Activated gamma-delta T cell (primary cell): ENCODE measurements at places on chromosomes 11 and 22.

DNA sequence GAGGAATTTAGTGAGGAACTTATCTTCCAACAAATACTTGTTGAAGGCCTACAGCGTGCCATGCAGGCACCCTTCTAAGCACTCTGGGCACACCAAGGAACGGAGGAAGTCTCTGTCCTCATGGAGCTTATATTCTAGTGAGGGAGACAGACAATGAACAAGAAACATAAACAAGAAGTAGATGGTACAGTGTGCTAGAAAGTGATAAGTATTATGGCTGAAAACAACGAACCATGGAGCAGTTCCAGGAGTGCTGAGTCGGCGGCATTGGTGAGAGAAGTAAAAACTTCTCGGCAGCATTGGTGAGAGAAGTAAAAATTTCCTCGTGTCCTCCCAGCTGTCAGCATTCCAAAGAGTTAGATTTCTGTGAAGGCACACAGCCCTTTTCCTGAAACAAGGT lies 53.2 kb downstream of the FAM76B start:
- no peak for DNase-seq

- DNase-seq: no peak
These were observed 10.1 kb downstream of the COA4 start for GRCh38 chr11:73866586-73866996.

- DNase-seq: no peak
These were observed 31.6 kb downstream of the SBF1 start for GRCh38 chr22:50443197-50443596.

DNA sequence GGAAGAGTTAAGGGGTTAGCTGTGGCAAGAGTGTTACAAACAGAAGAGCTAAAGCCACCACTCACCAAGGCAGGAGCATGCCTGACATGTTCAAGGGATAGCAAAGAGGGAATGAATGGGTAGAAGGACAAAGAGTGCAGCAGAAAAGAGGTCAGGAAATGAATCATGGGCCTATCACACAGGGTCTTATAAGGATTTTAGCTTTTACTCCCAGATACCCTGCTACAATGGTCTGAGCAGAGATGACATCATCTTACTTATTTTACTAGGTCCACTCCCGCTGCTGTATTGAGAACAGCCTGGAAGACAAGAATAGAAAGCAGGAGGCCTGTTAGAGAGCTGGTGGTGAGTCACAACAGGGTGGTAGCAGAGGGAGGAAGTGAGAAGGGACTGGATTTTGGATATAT lies 9.8 kb downstream of the TRAF6 start:
- no peak for DNase-seq

DNA sequence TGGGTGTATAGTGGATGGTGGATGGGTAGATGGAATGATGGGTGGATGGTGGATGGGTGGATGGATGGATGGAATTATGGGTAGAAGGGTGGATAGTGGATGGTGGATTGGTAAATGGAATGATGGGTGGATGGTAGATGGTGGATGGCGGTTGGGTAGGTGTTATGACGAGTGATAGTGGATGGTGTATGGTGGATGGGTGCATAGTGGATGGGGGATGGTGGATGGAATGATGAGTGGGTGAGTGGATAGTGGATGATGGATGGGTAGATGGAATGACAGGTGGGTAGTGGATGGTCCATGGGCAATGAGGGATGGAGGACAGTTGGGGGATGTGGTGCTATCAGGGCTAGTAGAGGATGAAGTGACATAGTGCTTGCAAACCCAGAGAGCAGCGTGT lies 182.4 kb downstream of the BRD1 start:
- no peak for DNase-seq

DNA sequence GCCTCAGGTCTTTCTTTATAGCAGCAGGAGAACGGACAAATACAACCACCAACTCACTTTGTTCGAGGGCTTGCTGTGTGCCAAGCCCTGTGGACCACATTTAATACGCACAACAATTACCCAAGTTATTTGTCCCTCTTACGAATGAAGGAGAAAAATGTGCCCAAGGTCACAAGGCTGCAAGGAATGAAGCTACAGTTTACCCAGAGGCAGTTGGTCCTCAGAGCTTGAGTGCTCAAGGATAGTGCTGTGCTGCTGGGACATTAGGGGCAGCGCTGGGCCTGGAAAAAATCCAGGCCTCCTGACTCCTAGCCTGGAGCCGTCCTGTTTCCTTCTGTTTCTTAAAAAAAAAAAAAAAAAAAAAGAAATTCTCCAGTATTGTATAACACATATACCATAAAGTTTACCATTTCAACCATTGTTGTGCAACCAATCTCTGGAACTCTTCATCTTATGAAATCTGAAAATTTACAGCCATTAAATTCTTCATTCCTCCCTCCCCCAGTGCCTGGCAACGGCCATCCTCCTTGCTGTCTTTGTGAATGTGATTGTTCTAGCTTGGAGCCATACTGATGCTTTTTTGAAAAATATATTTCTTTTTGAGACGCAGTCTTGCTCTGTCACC lies 1.0 kb upstream of the C11orf86 start:
- no peak for DNase-seq

DNA sequence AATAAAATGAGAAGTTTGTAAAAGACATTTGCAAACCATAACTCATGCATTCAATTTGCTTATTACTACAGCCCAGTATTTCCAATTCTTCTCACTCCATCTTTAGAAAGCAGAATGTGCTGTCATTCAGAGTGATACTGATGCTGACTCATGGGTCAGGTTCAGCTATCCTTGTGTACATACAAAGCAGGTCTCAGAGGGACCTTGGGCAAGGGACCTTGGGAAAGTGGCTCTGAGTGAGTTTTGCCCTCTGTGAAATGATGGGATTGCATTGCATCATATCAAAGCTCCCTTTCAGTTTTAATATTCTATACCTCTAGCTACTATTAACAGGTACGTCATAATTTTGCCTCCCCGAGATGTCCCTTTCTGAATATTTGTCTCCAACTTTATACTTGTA lies 848.7 kb downstream of the OPCML start:
- DNase-seq: no peak

GRCh38 chr22:33209930-33210784 lies 152.0 kb upstream of the SYN3 start:
- DNase-seq: no peak

DNA sequence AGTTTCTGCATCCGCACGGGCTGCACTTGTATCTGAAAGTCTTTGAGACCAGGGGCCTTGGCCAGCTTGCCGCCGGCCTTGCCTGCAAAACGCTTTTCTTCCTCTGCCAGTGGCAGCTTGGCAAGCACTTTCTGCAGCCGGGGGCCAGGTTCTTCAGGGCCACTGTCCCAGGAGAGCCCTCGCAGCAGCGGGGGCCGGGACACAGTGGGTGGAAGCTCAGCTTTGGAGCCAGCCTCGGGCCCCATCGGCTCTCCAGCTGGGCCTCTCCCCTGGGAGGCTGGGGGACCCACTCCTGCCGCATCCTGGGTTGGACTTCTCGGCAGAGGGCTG lies 57.5 kb upstream of the LYVE1 start:
- no peak for DNase-seq

GRCh38 chr11:77147668-77148321 lies 19.7 kb downstream of the MYO7A start:
- no peak for DNase-seq

GRCh38 chr11:10072142-10072541 lies 221.9 kb downstream of the SBF2 start:
- DNase-seq: no peak

- DNase-seq: no peak
These were observed 679 bp upstream of the DPP3 start for GRCh38 chr11:66479394-66480116.

GRCh38 chr11:123461164-123461563 lies 31.1 kb downstream of the GRAMD1B start:
- no peak for DNase-seq

- no peak for DNase-seq
These were observed 112.8 kb downstream of the WNT7B start for GRCh38 chr22:45863981-45864751.

DNA sequence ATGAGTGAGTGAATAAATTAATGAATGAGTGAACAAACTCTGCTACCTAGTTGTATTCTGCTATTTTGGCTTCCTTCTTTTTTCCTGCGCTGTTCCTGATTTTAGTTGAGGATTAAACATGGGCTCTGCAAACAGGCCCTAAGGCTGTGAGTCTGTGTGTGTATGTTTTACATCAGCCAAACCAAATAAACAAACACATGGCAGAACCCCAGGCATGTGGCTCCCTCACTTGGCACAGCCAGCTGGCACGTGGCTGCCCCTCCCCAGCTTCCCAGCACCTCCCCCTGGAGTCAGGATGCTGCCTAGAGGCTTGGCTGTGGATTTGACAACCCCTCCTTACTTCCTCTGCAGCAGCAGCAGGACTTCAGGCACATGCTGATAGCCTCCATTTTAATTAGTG lies 593.2 kb downstream of the INSC start:
- DNase-seq: no peak

- DNase-seq: no peak
These were observed 1.5 kb downstream of the HIPK3 start for GRCh38 chr11:33258631-33259205.

DNA sequence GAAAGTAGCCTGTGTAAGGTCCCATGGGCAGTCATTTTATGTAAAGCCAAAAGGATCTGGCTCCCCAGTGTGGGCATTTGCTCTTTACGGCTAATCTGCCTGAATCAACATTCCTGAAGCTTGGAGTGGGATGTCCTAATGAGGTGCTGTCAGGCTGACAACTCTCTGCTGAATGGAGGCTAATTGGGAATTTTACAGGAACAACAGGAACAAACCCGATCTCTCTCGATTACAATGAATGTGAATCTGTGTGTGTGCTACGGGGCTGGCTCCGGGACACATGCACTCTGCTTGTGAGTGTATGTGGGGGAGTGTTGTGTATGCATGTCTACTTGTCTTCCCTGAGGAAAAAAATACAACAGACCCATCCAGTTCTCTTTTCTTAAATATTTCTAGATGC lies 415.2 kb downstream of the TENM4 start:
- no peak for DNase-seq

GRCh38 chr11:86692317-86692716 lies 19.9 kb upstream of the ME3 start:
- DNase-seq: no peak

DNA sequence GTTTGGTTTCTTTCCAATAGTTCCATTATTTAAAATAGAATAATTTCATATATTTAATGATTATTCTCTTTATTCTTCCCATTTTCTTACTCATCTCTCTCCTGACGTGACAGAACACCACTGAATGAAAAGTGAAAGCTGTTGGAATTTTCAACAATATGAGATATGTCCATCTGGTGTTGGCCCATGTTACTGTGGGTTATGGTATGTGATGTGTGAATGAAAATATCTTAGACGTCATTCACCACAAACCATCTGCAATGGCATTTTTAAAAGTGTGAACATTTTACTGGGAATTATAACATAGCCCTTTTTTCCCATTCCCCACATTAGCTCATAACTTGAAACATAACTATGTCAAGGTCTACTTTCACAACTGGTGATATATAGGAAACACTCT lies 11.3 kb upstream of the OR5M1 start:
- DNase-seq: no peak

DNA sequence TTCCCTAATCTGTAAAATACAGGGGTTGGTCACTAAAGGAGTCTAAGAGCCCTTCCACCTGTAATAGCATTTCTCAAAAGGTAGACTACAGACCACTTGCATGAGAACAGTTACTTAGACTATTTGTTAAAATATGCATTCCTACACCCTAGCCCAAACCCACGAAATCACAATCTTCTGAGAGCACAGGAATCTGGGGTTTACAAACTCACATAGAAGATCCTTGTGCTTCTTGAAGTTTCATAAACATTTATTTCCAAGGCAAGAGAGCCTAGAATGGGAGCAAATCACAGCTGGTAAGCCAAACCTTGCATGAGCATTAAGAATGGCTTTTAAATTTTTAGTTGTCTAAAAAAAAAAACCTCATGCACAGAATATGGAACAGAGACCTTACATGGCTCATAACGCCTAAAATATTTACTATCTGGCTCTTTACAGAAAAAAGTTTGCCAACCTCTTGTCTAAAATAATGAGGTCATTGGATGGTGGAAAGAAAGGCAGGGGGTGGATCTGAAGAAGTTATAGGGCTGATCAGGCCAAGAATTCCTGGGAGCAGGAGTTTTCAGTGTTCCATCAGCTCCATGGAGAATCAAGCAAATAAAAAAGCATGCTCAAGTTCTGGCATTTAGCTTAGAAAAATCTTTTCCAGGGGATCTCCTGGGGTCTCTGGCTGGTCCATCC lies 133.4 kb downstream of the CCDC34 start:
- no peak for DNase-seq

- no peak for DNase-seq
These were observed 33.3 kb downstream of the ANO1 start for GRCh38 chr11:70111269-70112016.

DNA sequence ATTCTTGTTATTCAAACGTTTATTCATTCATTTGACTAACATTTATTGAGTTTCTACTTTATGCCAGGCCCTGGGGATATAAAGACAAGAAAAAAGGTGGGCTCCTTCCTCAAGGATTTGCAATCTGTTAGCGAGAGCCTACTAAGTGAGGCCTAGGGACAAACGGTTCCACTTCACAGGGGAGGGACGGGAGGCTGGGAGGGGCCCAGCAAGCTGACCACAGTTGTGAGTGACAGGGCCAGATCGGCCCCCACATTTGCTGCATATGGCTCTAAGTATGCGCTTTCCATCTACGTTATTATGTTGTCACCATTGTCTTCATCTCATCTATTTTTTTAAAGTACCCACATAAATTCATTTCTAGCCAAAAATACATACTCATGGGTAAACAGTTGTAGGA lies 271.1 kb downstream of the BUD13 start:
- DNase-seq: no peak

DNA sequence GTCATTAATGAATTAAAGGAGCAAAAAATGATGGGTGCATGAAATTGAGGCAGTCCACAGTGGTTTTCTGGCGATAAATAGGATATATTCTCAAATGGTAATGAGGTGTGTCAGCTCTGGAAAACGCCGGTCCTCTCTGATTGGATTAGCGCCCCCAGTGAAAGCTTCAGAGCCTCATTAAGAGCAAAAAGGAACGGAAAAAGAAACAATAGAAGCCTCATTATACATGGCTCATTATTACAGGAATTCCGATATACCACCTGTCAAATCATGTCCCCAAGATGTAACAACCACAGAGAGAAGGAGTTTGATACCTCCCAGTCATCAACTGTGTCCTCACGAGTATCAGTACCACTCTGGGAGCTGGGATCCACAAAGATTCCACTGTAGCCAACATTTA lies 175.7 kb upstream of the PITPNB start:
- DNase-seq: no peak

DNA sequence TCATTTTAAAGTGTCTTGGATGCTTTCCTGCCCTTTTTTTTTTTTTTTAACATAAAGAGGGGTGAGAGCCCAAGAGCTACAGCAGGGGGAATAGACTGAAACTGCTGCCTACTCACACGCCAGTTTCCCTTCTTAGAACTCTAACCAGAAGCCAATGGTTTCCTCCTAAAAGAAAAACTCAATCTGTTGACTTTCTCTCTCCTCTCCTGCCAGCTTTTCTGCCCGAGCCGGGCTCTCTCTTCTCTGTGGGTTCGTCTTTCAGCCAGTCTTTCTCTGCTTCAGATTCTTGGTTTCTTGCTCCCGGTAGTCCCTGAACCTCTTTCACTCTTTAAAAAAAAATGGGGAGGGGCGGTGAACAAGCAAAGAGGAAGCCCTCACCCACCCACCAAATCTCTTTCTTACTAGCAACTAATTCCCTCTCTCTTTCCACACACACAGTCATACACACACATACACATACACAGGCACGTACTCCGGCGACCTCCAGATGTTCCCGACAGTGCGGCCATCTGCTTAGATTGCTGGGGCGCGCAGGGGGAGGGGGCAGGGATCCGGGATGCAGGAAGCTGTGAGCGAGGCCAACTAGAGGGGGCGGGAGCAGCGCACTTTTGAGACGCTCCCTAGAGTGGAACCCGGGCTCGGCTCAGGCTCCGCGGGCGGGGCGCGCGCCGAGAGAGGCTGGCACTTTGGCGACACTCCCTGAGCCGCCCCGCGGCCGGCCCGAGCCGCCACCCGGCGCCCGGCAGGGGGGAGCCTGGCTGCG lies 444 bp upstream of the TSKU start:
- no peak for DNase-seq
